ENCODE measurements at places on chromosomes 6 and 20.

DNA sequence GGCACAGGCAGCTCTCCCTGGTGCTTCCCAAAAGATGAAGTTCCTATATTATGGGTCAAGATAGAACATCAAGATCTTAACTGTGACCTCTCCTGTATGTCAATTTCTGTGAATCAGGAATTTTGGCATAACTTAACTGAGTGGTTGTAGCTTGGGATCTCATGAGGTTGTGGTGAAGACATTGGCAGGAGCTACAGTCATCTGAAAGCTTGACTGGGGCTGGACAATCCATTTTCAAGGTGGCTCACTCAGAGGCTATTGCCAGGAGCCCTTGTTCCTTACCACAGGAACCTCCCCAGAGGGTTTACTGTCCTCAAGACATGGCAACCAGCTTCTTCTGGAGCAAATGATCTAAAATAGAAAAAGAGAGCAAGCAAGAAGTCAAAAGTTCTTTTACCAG is 252.2 kb downstream of the ADGB start:
- no peak for DNase-seq

- DNase-seq = no peak
Measured at GRCh38 chr6:31462026-31462963, 35.6 kb upstream of the MICB start.

DNA sequence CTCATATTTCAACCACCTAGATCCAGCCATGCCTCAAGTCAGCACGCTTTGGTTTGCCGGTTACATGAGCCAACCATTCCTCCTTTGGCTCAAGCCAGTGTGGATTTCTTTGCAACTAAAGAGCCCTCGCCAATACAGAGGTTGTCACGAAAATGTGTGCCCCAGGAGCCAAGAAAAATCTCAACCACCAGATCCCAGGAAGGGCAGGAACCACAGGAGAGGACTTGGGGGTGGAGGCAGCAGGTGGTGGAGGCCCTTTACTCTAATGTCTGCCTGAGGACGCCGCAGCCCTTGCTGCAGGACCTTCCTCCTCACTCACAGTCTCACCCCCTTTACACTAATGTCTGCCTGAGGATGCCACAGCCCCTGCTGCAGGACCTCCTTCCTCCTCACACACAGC is 144.8 kb upstream of the PHACTR3 start:
- DNase-seq = no peak

DNA sequence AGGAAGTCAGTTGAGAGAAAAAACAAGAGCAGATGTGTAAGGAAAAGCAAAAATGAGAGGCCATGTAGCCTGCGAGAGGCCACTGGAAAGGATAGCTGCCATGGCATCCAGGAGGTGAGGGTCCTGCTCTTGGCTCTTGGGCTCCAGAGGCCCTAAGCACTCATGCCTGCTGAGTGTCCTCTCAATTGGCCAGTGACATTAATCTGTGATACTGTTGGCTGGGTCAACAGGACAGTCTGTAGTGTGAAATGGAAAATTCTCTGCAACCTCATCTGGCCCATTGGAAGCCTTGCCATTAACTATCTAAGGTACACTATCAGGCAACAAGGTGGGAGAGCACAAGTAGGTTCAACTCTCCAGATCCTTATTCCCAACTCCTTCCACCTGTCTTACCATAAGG is 180.9 kb downstream of the LY86 start:
- DNase-seq = no peak

GRCh38 chr6:147434516-147434915 is 74.0 kb upstream of the SAMD5 start:
- DNase-seq = no peak

GRCh38 chr20:22581437-22582385 is 2.7 kb downstream of the FOXA2 start:
- no peak for DNase-seq

DNA sequence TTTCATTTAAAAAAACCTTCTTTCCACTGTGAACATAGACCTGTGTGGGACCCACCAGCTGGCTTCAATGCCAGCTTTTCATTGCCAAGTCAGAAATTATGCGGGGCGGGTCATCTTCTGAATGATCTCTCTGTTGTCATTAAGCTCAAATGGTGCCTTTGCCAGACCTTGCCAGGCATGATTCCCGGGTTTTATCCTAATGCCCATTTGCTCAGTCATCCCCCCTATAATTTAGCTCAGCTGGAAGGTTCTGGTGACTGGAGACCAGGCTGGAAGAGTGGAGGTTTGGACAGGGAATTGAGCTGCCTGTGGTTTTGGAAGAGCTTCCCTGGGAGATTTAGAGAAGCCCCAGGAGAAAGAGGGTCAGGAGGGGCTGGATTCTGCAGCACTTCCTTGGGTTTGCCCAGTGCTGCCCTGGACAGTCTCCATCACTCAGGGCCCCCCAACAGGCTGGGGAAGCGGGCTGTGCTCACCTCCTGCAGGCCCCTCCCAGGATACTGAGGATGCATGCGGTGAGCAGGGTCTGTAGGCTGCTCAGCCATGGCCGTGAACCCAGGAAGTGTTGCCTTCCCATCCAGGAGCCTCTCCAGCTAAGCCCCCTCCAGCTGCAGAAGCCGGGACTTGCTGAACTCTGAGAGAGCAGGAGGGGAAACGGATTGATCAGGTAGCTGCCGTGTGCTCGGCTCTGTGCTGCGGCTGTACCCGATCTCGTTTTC is 273.0 kb downstream of the CDH4 start:
- no peak for DNase-seq

Data from coronary artery (tissue), 2 donors.